ENCODE measurements at places on chromosomes 6 and 20. TPM values are rescaled to one million over a fixed set of nuclear protein-coding genes. Genes with fewer than 3 reads are reported as not detected.

DNA sequence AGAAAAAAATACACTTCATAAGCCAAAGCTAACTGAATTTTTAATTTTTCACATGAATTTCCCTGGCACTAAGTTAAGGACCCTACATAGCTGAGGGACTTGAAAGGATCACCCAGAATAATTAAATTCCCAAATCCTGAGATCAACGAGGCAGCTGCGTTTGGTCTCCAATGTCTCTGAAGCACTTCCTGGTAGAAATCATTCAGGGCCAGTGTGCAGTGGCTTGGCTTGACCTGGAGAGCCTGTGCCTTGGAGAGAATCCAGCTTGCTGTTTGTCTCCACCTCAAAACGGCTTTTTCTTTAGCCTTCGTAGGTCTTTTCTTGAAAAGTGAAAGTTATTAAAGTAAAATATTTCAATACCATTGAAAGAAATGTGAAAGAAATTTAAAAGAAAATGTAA lies 92.4 kb downstream of the SMOC2 start:
- no peak for DNase-seq

DNA sequence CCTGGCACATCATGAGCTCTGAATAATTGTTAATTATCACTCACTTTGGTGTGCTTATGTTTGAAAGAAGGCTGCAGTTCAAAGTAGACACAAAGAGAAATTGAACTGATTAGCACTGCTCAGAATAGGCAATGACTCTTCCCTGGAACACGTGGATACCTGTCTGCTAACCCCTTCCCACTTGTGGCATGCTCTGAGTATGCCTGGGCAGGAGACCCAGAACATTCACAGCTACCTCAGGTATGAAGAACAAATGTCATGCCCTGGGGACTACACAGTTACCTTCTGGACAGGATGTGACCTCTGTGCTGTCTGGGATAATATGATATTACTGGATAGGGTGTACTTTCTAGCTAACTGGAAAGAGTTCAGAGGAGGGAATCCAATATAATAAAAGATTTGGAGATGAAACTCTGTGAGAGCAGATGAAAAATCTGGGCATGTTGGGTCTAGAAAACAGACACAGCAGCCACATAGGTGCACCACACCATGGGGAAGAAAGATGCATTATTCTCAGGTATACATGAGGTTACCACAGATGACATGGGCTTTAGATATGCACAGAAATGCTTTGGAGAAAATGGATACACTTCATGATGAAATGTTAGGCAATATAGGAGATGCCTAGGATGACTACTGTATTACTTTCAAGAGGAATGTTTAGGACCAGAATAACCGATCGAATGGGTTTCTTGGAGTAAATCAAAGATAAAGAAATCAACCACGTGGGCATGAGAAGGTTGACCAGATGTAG lies 324.2 kb upstream of the PREP start:
- DNase-seq: no peak

- no peak for DNase-seq
Measured at GRCh38 chr20:58327211-58327610, 17.7 kb downstream of the RAB22A start.

DNA sequence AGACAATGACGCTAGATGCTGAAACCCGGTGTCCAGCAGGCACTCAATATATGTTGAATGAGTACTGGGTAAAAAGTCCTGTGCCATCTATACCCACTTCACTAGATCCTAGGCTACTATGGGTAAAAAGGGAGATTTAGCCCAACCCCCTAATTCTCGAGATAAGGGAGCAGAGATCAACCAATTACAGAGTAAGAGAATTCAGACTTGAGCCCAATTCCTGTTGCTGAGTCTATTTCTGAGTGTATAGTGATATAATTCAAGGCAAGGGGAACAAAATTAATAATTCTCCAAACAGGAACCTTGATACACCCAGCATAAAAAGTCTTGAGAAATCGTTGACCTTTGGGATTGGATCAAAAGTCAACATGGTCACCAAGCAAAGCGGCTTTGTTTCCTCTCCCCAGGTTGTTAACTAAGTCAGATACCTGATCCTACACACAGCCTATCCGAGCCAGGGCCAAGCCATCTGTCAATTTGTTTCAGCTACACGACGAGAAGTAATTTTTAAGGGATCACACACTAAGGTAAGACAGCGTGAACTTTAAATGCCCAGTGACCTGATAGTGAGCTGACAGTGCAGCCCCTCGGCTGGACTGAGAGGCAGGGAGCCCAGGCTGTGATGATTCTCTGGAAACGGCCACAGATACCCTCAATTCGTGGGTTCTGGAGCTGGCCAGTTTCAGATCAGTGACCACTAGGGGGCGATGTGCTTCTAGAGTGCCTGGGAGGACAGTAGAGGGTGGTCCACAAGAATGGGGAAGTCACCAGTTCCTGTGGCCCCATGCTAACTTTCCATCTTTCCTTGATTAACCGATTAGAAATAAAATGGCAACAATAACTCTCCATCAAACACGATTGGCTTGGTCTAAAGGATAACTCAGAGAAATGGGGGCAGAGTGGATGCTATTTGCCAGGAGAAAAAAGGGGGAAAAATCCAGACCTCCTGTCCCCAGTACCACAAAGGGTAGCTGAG lies 46.2 kb downstream of the SLC22A23 start:
- DNase-seq: no peak

DNA sequence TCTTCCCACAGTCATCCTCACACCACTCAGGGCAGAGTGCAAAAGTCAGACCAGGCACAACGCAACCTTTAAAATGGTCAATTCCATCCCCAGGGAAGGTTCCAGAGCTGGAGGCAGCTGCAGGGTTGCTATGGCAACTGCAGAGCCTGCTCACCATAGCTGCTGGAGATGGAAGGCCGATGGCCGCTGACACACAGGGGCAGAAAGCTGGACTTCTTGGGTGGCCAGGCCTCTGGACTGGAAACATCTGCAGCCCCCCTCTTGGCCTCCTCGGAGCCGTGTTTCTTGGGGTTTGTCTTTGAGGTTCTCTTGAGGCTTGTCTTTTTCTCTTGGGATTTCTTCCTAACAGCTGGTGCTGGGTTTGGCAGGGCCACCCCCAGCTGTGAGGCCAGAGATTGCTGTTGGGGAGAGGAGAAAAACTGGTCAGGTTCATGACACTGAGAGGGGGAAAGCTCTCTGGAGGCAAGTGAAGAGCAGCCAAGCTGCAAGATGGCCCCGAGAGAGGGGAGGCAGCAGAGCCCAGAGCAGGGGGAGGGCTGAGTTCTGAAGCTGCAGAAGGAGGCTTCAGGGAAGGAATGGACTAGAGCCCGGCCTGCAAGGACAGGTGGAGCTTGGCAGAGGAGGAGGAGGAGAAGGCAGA lies 10.2 kb downstream of the BNIP5 start:
- DNase-seq: no peak

DNA sequence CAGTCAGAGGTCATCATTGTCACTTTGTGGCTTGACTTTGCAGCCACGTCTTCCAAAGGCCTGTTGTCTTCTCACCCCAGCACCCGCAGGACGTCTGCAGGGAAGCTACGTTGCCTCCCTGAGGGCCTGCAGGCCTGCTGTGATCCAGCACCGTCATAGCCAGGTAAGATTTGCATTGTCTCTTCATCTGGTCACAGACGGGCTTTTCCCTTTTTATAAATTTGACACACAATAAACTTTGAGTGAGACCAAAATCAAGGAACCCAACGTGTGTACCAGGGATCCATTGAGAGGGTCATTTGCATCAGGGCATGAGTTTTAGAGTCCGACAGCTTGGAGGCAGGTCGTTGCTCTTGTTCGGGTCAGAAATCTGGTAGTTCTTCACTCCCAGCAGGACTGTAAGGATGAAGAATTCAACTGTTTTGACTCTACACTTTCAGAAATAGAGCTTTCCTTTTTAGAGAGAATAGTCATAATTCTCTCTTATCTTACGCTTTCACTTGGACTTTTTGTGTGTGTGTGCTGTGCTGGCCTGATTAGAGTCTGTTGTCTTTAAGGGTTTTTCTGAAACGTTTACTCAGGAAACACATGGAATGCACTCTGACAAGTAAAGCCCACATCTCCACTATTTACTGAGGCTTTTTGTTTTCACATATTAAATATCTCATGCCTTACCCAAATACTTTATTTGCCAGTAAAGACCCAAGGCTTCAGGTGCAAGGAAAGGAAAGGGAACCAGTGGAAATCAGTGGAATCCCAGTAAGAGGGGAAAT lies 177.2 kb upstream of the TAB2 start:
- no peak for DNase-seq

GRCh38 chr6:72974276-72974675 lies 251.0 kb downstream of the KHDC1L start:
- DNase-seq: no peak

- DNase-seq: no peak
Measured at GRCh38 chr20:6588296-6588695, 179.2 kb upstream of the BMP2 start.

GRCh38 chr6:35076997-35077712 lies 64.0 kb downstream of the TCP11 start:
- DNase-seq: no peak

GRCh38 chr6:80356000-80356399 lies 249.5 kb downstream of the BCKDHB start:
- no peak for DNase-seq

GRCh38 chr6:69988458-69989126 lies 122.2 kb downstream of the COL19A1 start:
- DNase-seq: no peak

- DNase-seq: no peak
Measured at GRCh38 chr6:42428326-42429041, 23.2 kb downstream of the TRERF1 start.

GRCh38 chr20:24892931-24893330 lies 56.1 kb upstream of the CST7 start:
- DNase-seq: no peak

DNA sequence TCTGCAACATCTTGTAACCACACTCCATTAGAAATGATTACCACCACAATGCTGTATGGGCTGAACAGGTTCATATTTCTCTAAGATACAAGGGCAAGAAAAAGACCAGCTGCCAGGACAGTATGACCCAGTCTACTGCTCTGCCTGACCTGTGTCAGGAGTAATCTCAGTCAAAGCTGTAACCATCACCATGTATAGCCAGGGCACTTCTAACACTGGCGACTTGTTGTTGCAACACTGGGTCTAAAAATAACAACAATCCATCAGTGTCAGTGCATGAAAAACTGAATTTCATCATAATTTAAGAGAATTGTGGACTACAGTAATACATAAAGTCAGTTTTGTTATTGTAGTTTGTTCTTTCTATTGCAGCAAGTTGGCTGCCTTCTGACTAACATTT lies 738.6 kb upstream of the ADGRB3 start:
- no peak for DNase-seq

- DNase-seq: no peak
Measured at GRCh38 chr20:32651537-32651936, 22.2 kb downstream of the C20orf203 start.

GRCh38 chr6:17700421-17701416 lies 6.0 kb downstream of the NUP153 start:
- no peak for DNase-seq

- no peak for DNase-seq
Measured at GRCh38 chr6:26284537-26285142, 80.4 kb upstream of the BTN3A2 start.

DNA sequence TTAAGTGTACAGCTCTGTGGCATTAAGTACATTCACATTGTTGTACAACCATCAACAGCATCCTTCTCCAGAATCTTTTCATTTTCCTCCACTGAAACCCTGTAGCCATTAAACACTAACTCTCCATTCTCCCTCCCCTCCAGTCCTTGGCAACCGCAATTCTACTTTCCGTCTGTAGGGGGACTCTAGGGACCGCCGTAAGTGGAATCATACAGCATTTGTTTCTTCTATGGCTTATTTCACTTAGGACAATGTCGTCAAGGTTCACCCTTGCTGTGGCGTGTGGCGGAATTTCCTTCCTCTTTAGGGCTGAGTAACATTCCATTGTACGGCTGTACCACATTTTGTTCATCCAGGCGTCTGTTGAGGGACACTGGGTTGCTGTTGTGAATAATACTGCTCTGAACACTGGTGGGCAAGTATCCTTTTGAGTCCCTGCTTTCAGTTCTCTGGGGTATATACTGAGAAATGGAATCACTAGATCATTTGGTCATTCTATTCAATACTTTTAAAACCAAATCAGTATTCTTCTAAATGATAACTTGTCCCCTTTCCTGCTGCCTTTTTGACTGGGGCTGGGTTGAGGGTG lies 50.7 kb downstream of the PPP1R3G start:
- no peak for DNase-seq

GRCh38 chr6:111987295-111987694 lies 66.6 kb upstream of the CCN6 start:
- no peak for DNase-seq

DNA sequence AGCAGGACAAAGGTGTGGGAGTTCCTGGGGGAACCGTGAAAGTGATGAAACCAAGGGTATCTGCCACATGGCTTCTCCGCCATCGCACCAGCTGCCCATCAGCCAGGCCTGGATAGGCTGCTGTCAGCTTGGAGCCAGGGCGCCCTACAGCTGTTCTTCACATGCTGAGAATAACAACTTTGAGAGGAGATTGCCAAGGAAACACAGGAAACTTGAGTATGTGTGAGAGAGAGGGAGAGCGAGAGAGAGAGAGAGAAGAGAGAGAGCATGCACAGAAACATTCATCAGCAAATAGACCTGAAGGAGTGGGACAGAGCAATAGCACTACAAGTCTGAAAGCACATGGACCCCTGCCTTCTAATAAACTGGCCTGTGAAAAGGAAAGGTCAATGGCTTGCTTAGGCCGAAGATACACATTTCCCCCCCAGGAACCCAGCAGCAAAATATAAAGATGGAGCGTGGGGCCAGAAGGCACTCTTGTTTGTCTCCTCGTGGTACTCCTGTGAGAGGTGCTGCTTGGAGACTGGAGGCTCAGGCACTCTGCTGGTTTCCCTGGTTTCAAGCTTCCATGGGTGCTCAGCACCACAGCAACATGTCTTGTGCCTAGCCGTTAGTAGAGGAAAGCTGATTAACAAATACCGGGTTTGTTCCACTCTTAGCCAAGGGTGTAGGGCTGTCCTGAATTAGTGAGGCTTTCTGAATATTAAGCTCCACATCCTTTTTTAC lies 53.0 kb downstream of the SNAP25 start:
- DNase-seq: no peak

- no peak for DNase-seq
Measured at GRCh38 chr6:30349421-30350177, 4.6 kb downstream of the RPP21 start.

The TREML4 gene
- total RNA-seq: not detected

The CST3 gene
- total RNA-seq: 710 TPM

The SPATS1 gene
- not detected for total RNA-seq

The C20orf173 gene
- not detected for total RNA-seq
